ENCODE measurements at places on chromosomes 4 and X.
A peak's percentile ranks its signal among the peaks of the same experiment; 100 is the strongest.

DNA sequence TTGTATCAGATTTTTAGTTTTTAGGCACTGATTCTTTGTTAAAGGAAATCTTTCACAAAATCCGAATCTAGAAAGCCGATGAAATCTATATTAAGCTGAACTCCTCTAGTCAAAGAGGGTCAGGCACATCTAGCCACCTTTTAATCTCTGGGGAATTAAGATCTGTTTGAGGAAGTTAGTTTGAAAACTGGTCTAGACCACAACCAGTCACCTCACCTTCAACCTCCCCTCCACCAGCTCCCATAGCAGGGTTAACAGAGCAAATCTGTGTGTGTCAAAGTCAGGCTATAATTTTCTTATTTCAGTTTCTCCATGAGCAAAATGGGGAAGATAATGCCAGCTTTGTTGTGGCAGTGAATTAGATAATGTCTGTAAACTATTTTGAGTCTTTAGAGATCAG lies 110.0 kb upstream of the IGFBP7 start:
- DNase-seq = no peak

DNA sequence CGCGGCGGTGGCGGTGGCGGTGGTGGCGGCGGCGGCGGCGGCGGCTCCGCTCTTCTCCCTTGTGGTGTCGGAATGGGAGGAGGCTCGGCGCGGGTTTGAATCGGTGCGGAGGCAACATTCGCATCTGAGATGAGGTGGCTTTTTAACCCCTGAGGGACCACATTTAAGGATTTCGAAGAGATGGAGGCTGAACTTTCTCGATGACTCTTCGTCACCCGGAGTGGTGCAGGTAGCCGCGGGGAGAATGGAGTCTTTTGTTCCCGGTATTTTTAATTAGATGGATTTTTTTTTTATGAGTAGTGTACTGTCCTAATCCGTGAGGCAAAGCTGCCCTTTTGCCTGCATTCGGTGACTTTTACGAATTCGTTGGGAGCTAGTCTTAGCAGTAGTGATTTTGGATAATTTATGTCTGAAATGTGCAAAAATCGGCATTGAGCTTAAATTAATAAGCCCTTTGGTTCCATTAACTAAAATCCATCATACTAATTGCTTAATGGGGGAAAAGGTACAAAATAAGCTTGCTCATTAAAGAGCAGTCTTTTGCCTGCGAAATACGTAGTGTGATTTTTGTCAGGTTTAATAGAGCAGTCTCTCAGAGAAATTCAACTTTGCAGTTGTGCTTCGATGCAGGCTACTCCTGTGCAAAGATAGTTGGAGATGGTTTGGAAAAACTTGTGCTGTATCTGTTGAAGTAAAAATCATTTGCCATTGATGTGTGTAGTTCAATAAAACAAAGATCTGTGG lies 206.2 kb downstream of the TENM3 start:
- DNase-seq = no peak

- DNase-seq = no peak
Observed at GRCh38 chrX:133559909-133560308, 144.6 kb upstream of the GPC4 start.

DNA sequence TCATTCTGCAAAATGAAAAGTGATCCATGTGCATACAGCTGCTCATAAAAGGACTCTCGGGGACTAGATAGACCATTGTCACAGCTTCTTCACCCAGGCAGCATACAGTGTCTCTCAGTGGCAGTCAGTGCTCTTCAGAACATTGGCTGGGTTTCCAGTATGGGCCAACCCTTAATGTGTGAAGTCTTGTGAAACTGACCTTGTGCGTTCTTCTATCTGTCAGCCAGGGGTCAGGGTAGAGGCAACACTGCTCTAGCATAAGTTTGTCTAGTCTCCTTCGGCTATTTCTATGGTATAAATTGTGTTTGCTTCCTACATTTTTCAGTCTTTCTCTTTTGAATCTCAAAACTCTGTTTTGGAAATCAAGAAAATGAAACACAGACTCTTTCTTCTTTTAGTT lies 37.0 kb upstream of the SMIM31 start:
- DNase-seq = no peak

GRCh38 chrX:6738518-6739470 lies 203.9 kb upstream of the VCX3A start:
- no peak for DNase-seq

DNA sequence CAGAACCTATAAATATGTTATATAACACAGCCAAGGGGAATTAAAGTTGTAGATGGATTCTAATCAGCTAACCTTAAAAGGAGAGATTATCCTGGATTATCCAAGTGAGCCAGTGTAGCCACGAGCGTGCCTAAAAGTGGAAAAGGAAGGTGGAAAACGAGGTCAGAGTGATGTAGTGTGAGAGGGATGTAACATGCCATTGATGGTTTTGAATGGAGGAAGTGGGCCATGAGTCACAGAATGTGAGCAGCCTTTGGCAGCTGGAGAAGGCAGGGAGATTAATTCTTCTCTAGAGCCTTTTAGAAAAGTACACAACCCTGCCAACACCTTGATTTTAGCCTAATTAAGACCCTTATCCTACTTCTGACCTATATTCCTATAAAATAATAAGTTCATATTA lies 149.1 kb downstream of the SLC39A8 start:
- no peak for DNase-seq

DNA sequence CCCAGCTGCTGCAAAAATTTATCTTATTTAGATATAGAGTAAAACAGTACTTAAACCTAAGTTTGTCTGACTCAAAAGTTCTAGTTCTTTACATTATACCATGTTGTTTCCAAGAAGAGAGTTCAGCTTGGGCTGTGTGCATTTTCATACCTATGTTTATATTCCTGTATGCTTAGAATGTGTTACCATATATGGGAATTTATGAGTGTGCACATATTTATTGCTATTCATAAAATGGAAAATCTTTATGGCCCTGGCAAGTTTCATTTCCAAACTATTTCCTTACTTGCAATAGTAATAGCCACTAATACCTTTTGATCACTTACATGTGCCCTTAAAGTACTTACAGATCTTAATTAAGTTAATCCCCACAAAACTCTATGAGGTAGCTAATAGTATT lies 2.6 kb downstream of the HEPH start:
- DNase-seq = no peak

DNA sequence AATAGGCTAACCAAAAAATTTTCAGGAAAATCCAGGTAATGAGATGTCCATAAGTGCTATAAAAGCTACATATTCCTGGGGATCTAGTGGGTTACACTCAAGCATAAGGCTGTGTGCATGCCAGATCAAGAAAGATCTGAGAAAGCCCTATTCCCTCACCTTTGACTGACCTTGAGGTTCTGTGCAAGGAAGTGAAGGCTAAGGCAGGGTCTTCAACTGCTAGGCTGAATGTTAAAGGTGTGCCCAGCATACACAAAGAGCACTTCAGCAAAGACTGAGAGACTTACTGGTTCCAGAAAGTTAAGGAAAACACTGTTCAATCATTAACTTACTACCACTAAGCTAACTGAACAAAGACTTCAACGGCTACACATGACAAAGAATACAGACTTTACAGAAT lies 269.7 kb downstream of the GPC3 start:
- DNase-seq = no peak

DNA sequence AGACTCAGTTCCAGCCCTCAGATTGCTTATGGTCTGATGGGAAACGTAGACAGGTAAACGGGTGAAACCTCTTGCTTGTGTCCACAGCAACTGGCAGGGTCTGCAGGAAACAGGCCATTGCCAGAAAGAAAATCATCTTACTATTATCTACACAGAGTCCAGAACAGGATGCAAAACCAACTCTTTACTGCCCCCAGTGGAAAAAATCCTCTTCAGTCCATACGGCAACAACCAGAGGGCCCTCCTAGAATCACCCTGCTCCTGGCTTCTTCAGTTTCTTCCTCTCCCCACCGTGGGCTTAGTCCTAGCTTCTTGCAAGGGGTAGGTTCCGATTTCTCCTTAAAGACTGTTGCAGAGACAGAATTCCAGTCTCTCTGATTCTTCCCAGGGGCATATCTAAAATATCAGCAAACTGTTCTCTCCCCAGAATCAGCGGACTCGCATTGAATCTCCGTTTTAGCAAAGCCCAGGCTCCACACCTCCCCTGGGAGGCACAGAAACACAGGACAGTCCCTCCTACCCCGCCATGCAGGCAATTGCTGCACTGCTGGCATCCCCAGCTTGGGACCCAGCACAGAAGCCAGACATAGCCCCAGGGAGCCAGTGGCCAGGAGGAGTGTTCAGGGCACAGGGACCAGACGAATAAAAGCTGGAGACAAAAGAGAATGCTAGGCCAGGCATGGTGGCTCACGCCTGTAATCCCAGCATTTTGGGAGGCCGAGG lies 41.0 kb upstream of the SH3RF1 start:
- DNase-seq = no peak

- peak; percentile 75 for DNase-seq
Observed at GRCh38 chr4:190020790-190021717, 6.0 kb downstream of the FRG2 start.

DNA sequence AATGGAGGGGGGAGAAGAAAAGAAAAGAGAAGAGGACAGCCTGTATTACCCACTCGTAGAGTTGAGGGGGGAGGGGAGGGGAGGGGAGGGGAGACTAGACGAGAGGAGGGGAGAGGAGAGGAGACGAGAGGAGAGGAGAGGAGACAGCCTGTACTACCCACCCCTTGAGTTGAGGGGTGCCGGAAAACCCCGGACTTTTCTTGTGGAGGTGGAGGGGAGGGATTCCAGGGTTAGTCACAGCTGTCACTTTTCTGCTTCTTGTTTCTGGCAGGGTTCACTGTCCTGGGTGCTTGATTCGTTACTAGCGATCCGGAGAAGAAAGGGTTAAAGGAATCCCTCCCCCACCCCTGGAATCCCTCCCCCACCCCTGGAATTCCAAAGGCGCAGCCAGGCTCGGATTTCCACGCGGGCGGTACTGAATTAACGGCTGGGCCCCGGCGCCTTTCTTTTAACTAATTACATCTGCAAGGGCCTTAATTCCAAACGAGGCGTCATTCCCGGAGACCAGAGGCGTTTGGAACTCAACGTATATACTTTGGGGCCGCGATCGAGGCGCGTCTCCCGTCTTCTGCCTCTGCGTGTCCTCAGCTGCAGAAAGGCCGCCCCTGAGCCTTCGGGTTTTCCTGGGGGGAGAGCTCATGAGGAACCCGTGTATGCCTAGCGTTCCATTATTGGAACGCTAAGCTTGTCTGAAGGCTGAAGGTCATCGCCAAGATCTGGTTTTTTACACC lies 20.1 kb upstream of the CSF2RA start:
- DNase-seq = peak; percentile 68

DNA sequence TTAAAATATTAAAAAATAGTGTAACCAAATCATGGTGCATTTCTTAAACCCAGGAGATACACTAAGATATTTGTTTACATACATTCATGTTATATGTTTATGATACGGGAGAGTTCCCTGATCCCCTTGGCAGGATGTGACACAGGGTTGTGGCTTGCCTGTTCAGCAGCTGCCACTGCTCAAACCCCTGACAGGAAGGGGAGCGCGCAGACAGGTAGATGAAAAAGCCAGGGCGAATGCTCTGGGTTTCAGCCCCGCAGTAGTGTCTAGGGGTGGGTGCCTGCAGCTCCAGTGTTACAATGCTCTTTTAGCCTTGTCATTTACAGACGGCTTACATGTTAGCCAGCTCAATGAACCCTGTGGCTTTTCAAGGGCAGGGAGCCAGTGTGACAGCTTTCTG lies 1343.8 kb upstream of the IGFBP7 start:
- no peak for DNase-seq

- no peak for DNase-seq
Observed at GRCh38 chr4:82524570-82525152, 37.1 kb downstream of the TMEM150C start.

GRCh38 chrX:118901991-118902390 lies 72.4 kb upstream of the LONRF3 start:
- no peak for DNase-seq

DNA sequence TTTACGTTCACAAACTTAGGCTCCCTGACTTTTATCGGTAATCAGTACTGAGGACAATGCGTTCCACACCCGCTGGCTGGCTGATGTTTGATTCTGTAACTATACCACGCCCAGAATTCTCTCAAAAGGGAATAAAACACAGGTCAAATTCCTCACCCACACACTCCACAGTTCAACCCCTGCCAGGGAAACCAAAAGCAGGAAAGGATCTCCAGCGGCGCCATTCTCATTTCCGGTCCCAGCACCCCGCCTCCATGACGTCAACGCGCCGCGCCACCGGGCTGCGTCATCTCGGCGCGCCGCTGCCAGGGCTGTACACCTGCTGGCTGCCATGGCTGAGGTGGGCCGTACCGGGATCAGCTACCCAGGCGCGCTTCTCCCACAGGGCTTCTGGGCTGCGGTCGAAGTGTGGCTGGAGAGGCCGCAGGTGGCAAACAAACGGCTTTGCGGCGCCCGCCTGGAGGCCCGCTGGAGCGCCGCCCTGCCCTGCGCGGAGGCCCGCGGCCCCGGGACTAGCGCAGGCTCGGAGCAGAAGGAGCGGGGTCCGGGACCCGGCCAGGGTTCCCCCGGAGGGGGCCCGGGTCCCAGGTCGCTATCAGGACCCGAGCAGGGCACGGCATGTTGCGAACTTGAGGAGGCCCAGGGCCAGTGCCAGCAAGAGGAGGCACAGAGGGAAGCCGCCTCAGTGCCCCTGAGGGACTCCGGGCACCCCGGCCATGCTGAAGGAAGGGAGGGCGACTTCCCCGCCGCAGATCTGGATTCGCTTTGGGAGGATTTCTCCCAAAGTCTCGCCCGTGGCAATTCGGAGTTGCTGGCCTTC lies at the start of the genes ACOX3 and TRMT44:
TSS of gene ACOX3 (minus strand) at position 232 of the 820 bp plus-strand sequence. CDS start 24,202 bp downstream, outside the sequence.
TSS of gene TRMT44 (plus strand) at position 286 of the 820 bp plus-strand sequence. CDS start at position 332, 46 bp downstream.
- peak; percentile 99 for DNase-seq

GRCh38 chrX:12877386-12877785 lies 10.5 kb downstream of the TLR7 start:
- no peak for DNase-seq

GRCh38 chr4:7960790-7961655 lies 21.4 kb upstream of the AFAP1 start:
- peak; percentile 84 for DNase-seq

DNA sequence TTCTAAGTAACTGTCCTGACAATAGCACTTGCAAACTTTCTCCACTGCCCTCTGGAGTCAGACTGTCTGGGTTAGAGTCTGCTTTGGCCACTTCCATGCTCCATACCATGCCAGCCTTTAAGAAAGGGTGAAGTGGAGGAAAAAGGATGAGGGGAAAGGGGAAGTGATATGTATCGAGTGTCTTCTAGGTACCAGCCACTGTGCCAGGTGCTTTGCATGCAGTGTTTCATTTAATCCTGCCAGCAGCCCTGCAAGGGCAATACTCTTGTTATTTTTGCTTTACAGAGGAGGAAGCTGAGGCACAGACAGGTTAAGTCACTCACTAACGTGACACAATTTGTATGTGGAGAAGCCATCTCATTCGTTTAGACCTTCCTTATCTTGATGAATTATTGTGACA lies 55.6 kb downstream of the RTL9 start:
- no peak for DNase-seq

GRCh38 chr4:17206829-17207801 lies 304.8 kb downstream of the QDPR start:
- DNase-seq = no peak

GRCh38 chr4:145195167-145195952 lies 15.0 kb upstream of the OTUD4 start:
- DNase-seq = no peak

- DNase-seq = peak; percentile 62
Observed at GRCh38 chrX:48971249-48972219, at the start of gene KCND1. KCND1 (minus strand) TSS chrX:48971844; CDS start chrX:48970271, 1,573 bp downstream.
